Fibroblast of lung (primary cell): ENCODE measurements at places on chromosomes 7 and 10. TPM values are rescaled to one million over a fixed set of nuclear protein-coding genes. Genes with fewer than 3 reads are reported as not detected.
A peak's percentile ranks its signal among the peaks of the same experiment; 100 is the strongest.

DNA sequence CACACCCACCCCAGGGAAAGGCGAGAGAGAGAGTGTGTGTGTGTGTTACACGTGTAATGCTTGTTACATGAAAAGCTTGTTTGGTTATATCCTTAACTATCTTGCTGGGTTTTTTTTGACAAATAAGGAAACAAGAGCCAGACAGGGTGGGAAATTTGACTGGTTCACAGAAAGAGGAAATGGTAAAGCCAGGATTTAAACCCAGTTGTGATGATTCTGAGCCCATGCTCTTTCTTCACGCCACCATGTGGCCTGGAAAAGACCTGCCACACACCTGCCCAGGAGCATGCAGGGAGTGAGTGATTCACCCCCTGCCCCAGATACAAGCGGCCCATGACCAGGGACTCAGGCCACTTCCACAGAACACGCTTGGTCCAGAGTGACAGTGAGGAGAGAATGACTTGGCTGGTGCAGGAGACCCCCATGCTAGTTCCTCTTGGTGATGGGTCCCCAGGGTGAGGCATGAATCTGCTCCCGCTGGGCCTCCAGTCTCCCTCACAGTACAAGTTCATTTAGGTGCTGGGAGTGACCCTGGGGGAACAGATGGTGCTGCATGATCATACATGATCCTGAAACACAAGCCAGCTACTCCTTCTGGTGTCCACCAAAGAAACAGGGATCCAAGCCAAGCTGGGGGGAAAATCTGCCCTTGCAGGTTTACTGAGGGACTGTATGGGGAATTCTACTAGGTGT is 21.0 kb upstream of the EIF5AL1 start:
- no peak overlapping the region for H3K27ac ChIP-seq
- H3K36me3 ChIP-seq, result no peaks in the 10 kb centered on the region
- H3K4me1 ChIP-seq, result peaks cover 28% of the 10 kb centered on the region
- DNase-seq, result no peak
- H3K27me3 ChIP-seq, result peaks cover 8% of the 10 kb centered on the region

DNA sequence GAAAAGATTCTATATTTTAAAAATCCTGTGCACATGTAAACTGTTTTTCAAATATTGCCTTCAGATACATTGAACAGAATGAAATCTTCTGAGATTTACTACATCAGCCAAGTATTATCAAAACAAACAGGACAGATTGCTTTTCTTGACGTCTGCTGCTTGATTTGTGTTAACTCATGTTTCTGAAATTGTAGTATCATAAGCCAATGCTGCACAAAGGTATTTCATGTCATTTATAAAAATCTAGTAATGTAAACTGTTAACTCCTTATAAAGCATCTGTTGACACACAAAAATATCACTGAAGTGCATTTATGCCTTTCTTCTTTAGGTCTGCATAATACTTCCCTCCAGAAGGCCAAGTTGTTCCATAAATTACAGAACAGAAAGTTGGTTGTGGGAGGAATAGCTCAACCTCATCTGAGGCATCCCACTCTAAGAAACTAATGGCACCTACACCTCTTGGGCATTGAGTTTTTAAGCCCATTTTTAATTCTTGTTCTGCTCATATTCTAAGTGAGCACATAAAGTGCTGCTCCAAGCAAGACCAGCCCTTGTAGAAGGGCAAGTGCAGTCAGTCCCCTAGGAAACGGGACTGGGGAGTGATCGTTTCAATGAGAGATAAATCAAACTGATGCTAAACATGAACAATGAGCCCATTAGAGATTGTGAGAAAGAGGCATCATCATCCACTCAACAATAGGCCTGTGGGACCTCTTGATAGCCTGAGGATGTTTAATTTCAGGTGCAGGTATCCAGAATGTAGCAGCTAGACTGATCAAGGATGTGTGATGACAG is 28.5 kb downstream of the CAV1 start:
- no peak for DNase-seq
- peaks cover 20% of the 10 kb centered on the region for H3K36me3 ChIP-seq
- peaks cover 11% of the 10 kb centered on the region for H3K4me1 ChIP-seq
- H3K27me3 ChIP-seq, result no peaks in the 10 kb centered on the region

ITGA8 gene
- 0.99 and 1.3 TPM in 2 replicates for total RNA-seq

WDFY4 gene
- under 0.01 and 0.66 TPM in 2 replicates for total RNA-seq

- no peaks in the 10 kb centered on the region for H3K27me3 ChIP-seq
- DNase-seq, result no peak
- H3K4me1 ChIP-seq, result no peaks in the 10 kb centered on the region
- peak overlapping the region; percentile 98 for H3K27ac ChIP-seq
- peak overlapping the region; percentile 32 for H3K4me3 ChIP-seq
These were observed 266 bp upstream of the STMP1 start for GRCh38 chr7:135662123-135662372.

ADAM8 gene
- total RNA-seq, result 1.0 and 2.0 TPM in 2 replicates

DNA sequence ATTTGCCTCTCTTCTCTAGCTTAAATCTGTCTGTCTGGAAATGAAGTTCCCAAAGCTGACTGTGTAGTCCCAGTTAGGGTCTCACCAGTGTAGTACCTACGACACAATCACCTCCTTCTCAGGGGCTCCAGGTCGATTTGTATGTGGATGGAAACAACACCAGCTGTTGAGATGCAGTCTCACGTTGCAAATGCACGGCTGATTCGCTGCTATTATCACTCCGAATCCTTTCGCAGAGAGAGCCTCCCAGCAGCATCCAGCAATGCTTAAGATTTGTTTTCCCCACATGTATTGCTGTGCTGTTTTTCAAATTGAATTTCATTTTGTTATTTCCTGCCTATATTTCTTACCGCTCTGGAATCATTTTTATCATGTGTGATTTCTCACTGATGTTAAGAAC is 16.3 kb downstream of the VSTM4 start:
- no peaks in the 10 kb centered on the region for H3K36me3 ChIP-seq
- no peak overlapping the region for H3K4me3 ChIP-seq
- H3K27ac ChIP-seq, result no peak overlapping the region
- peaks cover 12% of the 10 kb centered on the region for H3K4me1 ChIP-seq
- DNase-seq, result no peak

NXPH1 gene
- not detected in 2 replicates for total RNA-seq

- H3K27me3 ChIP-seq, result no peaks in the 10 kb centered on the region
- H3K36me3 ChIP-seq, result no peaks in the 10 kb centered on the region
- no peak for DNase-seq
- H3K4me3 ChIP-seq, result no peak overlapping the region
These were observed 201.8 kb downstream of the TCERG1L start for GRCh38 chr10:131109726-131110125.

LBX1 gene
- total RNA-seq, result under 0.01 TPM in 2 replicates

- peak; percentile 59 for DNase-seq
- peak overlapping the region; percentile 72 for H3K4me3 ChIP-seq
- no peaks in the 10 kb centered on the region for H3K36me3 ChIP-seq
- no peak overlapping the region for H3K27ac ChIP-seq
- H3K4me1 ChIP-seq, result no peaks in the 10 kb centered on the region
These were observed 43.8 kb upstream of the RPA3 start for GRCh38 chr7:7761974-7762779.

- no peaks in the 10 kb centered on the region for H3K36me3 ChIP-seq
- peak; percentile 74 for DNase-seq
- H3K27me3 ChIP-seq, result no peaks in the 10 kb centered on the region
- no peak overlapping the region for H3K4me3 ChIP-seq
- H3K4me1 ChIP-seq, result no peaks in the 10 kb centered on the region
These were observed 110.6 kb downstream of the AUTS2 start for GRCh38 chr7:69708857-69709256.

GRCh38 chr7:100580466-100581283 is 5.3 kb downstream of the LRCH4 start:
- H3K4me3 ChIP-seq, result no peak overlapping the region
- peaks cover 9% of the 10 kb centered on the region for H3K4me1 ChIP-seq
- DNase-seq, result no peak
- no peak overlapping the region for H3K27ac ChIP-seq
- no peaks in the 10 kb centered on the region for H3K27me3 ChIP-seq

DNA sequence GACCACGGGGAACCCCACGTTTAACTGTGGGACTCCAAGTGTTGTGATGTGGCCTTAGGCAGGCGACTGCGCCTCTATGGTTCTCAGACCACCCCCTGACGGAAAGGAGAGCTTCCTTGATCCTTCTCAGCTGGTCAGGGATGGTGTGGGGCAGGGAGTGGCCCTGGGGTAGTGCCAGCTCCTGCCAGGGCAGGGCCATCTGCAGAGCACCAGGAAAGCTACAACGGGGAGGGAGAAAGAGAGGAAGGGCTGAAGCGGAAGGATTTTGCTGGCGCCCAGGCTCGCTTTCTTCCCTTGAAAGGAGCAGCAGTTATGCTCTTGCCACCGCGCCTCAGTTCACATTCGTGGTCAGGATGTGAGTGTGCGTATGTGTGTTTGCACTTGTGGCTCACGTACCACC is 74.9 kb upstream of the PCBD1 start:
- H3K27ac ChIP-seq, result no peak overlapping the region
- no peaks in the 10 kb centered on the region for H3K4me1 ChIP-seq
- H3K36me3 ChIP-seq, result no peaks in the 10 kb centered on the region
- no peak overlapping the region for H3K4me3 ChIP-seq

DNA sequence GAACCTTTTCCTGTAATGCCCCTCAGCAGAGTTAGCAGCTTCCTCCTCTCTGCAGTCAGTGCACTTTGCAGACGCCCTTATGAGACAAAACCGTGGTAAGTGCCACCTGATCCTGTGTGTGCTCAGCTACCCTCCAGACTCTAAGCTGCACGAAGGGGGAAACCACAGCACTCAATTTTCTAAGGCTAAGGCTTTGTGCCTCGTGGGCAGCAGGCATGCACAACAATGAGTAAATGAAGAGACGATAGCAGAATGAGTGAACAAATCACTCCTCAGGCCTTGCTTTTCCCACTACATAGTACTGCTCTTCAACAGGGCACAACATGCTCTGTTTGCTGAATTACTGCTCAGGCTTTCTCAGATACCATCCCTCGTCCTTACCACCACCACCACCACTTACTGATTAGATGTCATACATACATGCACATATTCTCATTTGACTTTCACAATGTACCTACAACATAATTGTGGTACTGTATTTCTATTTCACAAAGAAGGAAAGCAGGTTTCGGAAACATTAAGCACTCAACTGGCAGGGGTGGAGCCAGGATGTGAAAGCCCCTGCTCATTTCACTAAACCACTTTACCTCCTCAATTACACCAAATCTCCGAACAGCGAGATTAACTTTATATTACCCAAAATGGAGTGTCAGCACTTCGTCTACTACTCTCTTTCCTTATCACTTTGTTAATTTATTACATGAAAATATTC is 85.4 kb downstream of the ICA1 start:
- no peaks in the 10 kb centered on the region for H3K27me3 ChIP-seq
- no peaks in the 10 kb centered on the region for H3K4me1 ChIP-seq
- H3K4me3 ChIP-seq, result no peak overlapping the region
- no peak for DNase-seq

ZC3HAV1L gene
- 5.3 and 8.5 TPM in 2 replicates for total RNA-seq

NUDT1 gene
- 9.5 and 28.4 TPM in 2 replicates for total RNA-seq

- H3K4me1 ChIP-seq, result no peaks in the 10 kb centered on the region
- H3K27me3 ChIP-seq, result no peaks in the 10 kb centered on the region
- H3K27ac ChIP-seq, result no peak overlapping the region
- H3K36me3 ChIP-seq, result no peaks in the 10 kb centered on the region
- DNase-seq, result no peak
These were observed 70.5 kb upstream of the ABI1 start for GRCh38 chr10:26931223-26931622.

IRF5 gene
- 0.33 TPM in 1 of 2 replicates, not detected in the other for total RNA-seq

ARHGEF35 gene
- 0.51 and 5.4 TPM in 2 replicates for total RNA-seq

ABCC2 gene
- 0.26 and 0.66 TPM in 2 replicates for total RNA-seq

SMKR1 gene
- 0.51 and 3.5 TPM in 2 replicates for total RNA-seq

RET gene
- total RNA-seq, result 0.77 and 0.83 TPM in 2 replicates

ELAPOR2 gene
- total RNA-seq, result 5.6 and 5.9 TPM in 2 replicates

ZNF804B gene
- total RNA-seq, result not detected in 2 replicates

VPS50 gene
- 43.7 and 46.4 TPM in 2 replicates for total RNA-seq

DNA sequence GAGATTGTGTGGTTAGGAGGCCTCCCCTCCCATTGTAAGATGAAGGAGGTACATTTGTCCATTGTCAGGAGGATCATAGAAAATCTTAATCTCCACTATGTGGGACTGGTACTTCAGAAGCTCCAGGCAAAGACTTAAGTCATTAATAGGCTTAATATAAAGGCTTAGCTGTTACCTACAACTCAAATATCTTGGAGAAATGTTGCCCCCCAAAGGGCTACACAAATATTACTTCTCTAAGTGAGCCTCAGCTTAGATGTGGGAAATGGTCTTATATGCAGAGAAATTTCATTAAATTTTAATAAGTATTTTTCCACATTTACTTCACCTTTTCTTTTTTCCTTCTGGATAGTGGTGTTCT is 27.2 kb downstream of the TAS2R41 start:
- H3K4me3 ChIP-seq, result no peak overlapping the region
- H3K4me1 ChIP-seq, result no peaks in the 10 kb centered on the region
- peak; percentile 28 for DNase-seq
- no peaks in the 10 kb centered on the region for H3K36me3 ChIP-seq
- H3K27ac ChIP-seq, result no peak overlapping the region
- no peaks in the 10 kb centered on the region for H3K27me3 ChIP-seq

GRCh38 chr7:2513702-2514101 is 5.9 kb upstream of the LFNG start:
- H3K4me3 ChIP-seq, result no peak overlapping the region
- H3K27me3 ChIP-seq, result peaks cover 2% of the 10 kb centered on the region
- no peak overlapping the region for H3K27ac ChIP-seq
- DNase-seq, result no peak
- no peaks in the 10 kb centered on the region for H3K36me3 ChIP-seq

- no peak overlapping the region for H3K4me3 ChIP-seq
- no peaks in the 10 kb centered on the region for H3K27me3 ChIP-seq
- no peak for DNase-seq
- no peaks in the 10 kb centered on the region for H3K4me1 ChIP-seq
These were observed 57.9 kb downstream of the MGMT start for GRCh38 chr10:129524936-129525335.

METTL27 gene
- 4.9 and 15.7 TPM in 2 replicates for total RNA-seq

ARPC1B gene
- total RNA-seq, result 241 and 394 TPM in 2 replicates

GRCh38 chr10:99430116-99430450 is 341 bp downstream of the GOT1 start:
- no peak for DNase-seq
- H3K4me3 ChIP-seq, result peak overlapping the region; percentile 98
